Aorta (tissue), 5 donors: ENCODE measurements at places on chromosomes 6 and 20. TPM values are rescaled to one million over a fixed set of nuclear protein-coding genes. Genes with fewer than 3 reads are reported as not detected.
A peak's percentile ranks its signal among the peaks of the same experiment; 100 is the strongest.

DNA sequence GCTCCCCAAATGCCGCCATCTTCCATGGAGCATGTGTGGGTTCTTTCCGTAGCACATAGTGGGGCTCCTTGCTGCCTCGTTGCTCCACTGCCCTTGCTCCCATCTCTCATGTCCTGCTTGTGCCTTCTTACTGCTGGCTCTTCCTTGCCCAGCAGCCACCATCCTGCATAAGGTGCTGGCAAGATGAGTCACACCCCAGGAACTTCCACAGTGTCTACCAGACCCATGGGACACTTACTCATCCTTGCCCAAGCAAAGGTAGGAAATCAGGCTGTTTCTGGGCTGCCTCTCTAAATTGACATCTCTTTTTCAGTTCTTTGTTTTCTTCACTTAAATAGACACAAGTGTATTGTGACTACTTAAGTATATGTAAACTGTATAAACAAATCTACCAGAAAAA is 39.4 kb upstream of the RGS17 start:
- DNase-seq, result no peak

GRCh38 chr20:54839224-54839623 is 363.8 kb downstream of the DOK5 start:
- DNase-seq, result no peak

The FAM210B gene
- 36.9 TPM for polyA plus RNA-seq

- no peak for DNase-seq
These were observed 38.7 kb downstream of the CNKSR3 start for GRCh38 chr6:154471609-154472362.

DNA sequence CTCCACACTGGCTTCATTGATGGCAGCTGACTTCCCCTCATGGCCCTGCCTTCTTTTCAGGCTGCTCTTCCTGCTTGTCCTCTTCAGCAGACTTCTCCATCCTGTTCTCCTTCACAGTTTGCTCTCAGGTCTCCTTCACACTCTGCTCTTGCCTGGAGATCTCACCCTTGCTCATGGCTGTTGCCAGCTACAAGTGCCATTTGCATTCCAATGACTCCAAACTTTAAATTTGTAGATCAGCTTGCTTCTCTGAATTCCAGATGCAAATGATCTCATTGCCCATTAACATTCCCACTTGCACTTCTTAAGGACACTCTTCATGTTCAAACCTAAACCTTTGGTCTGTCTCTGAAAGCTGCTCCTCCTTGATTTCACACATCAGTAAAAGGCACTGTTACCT is 343.0 kb downstream of the QKI start:
- no peak for DNase-seq

- no peak for DNase-seq
These were observed 869.9 kb downstream of the KIF16B start for GRCh38 chr20:15703171-15703911.

DNA sequence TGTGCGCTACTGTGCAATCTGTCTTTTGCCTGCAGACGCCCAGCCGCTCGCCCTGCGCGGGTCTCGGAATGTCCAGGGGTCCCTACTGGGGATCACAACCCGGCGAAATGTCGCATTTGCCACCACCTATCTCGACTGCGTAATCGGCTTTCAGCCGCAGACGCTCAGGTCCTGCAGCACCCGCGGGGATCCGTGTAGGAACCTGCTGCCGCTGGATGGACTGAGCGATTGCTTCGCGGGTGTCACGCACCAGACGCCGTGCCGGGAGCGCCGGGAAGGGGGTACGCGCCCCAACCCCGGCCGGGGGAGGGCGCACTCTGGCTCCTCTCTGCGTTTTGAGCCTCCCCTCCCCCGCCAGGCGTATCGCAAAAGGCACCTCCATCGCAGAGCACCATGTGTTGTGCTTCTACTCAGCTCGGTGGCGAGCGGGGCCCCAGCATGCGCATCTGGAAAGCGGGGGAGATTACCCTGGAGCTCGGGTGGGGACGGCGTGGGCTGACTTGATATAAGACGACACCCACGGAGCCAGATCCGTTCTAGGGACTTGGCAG is 747 bp upstream of the PTPRA start:
- peak; percentile 67 for DNase-seq
